ENCODE measurements at places on chromosomes 7 and 10.
A peak's percentile ranks its signal among the peaks of the same experiment; 100 is the strongest.

GRCh38 chr7:88789480-88790064 lies 6.0 kb downstream of the TEX47 start:
- H3K27ac ChIP-seq = no peak overlapping the region

- no peak overlapping the region for H3K4me3 ChIP-seq
- peaks cover 37% of the 10 kb centered on the region for H3K36me3 ChIP-seq
- no peak for DNase-seq
Measured at GRCh38 chr7:6436385-6436685, 11.4 kb downstream of the DAGLB start.

- H3K27ac ChIP-seq = no peak overlapping the region
- H3K4me1 ChIP-seq = no peaks in the 10 kb centered on the region
- peaks cover 65% of the 10 kb centered on the region for H3K36me3 ChIP-seq
- DNase-seq = no peak
- no peak overlapping the region for H3K4me3 ChIP-seq
Measured at GRCh38 chr10:103333934-103334520, 16.9 kb downstream of the PCGF6 start.

DNA sequence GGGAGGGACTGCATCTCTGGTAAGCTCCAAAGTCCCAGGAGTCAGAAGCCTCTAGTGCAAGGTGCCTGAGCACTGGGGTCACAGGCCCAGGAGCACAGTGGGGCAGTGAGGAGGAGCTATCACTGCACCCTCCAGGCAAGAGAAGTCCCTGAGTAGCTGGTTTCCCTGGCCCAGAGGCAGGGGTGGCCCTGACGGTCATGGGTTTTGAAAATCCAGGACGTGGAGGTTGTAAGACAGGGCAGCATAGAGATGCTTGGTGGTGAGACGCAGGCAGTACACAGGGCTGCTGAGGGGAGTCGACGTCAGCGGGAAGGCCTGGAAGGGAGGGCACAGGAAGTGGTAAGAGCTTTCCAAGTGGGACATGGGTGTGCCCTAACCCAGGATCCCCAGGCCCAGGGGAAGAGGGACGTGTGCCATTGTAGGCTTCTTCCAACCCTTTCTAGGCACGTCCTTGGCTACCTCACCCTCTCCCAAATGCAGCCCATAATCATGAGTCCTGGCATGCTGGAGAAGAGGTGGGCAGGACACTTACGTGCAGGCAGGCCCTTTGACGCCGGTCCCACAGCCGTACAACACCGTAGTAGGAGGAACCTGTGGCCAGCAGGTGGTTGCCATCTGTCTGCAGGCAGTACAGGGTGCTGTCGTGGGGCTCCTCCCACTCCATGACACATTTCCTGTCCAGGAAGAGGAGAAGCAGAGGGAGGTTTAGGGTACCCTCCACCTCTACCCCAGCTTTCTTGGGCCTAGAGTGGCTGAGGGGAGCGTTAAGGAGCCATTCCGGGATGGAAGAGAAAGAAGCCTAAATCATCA lies 23.2 kb downstream of the DPCD start:
- no peak for DNase-seq
- H3K4me1 ChIP-seq = peaks cover 69% of the 10 kb centered on the region
- H3K4me3 ChIP-seq = no peak overlapping the region
- no peaks in the 10 kb centered on the region for H3K27me3 ChIP-seq

- peaks cover 42% of the 10 kb centered on the region for H3K4me1 ChIP-seq
- no peaks in the 10 kb centered on the region for H3K27me3 ChIP-seq
- H3K36me3 ChIP-seq = peaks cover 57% of the 10 kb centered on the region
- no peak for DNase-seq
- peak overlapping the region; percentile 32 for H3K4me3 ChIP-seq
- H3K27ac ChIP-seq = peak overlapping the region; percentile 99
Measured at GRCh38 chr10:62083412-62084267, 182.1 kb downstream of the ARID5B start.

GRCh38 chr10:77915319-77916105 lies 11.0 kb downstream of the DLG5 start:
- H3K27me3 ChIP-seq = no peaks in the 10 kb centered on the region
- H3K4me3 ChIP-seq = no peak overlapping the region
- no peak for DNase-seq
- H3K4me1 ChIP-seq = peaks cover 49% of the 10 kb centered on the region
- H3K27ac ChIP-seq = no peak overlapping the region

GRCh38 chr10:21315645-21316220 lies 209.7 kb downstream of the SKIDA1 start:
- H3K27me3 ChIP-seq = peaks cover 8% of the 10 kb centered on the region
- H3K27ac ChIP-seq = peak overlapping the region; percentile 98
- peak; percentile 62 for DNase-seq
- peak overlapping the region; percentile 74 for H3K4me3 ChIP-seq

GRCh38 chr7:80540836-80541235 lies 29.0 kb upstream of the GNAT3 start:
- no peak overlapping the region for H3K4me3 ChIP-seq
- H3K27ac ChIP-seq = no peak overlapping the region
- H3K4me1 ChIP-seq = no peaks in the 10 kb centered on the region
- DNase-seq = no peak

- no peak for DNase-seq
- peaks cover 29% of the 10 kb centered on the region for H3K36me3 ChIP-seq
- peak overlapping the region; percentile 29 for H3K27ac ChIP-seq
- no peak overlapping the region for H3K4me3 ChIP-seq
- peaks cover 54% of the 10 kb centered on the region for H3K4me1 ChIP-seq
- no peaks in the 10 kb centered on the region for H3K27me3 ChIP-seq
Measured at GRCh38 chr10:69490876-69491275, 39.6 kb downstream of the TSPAN15 start.

DNA sequence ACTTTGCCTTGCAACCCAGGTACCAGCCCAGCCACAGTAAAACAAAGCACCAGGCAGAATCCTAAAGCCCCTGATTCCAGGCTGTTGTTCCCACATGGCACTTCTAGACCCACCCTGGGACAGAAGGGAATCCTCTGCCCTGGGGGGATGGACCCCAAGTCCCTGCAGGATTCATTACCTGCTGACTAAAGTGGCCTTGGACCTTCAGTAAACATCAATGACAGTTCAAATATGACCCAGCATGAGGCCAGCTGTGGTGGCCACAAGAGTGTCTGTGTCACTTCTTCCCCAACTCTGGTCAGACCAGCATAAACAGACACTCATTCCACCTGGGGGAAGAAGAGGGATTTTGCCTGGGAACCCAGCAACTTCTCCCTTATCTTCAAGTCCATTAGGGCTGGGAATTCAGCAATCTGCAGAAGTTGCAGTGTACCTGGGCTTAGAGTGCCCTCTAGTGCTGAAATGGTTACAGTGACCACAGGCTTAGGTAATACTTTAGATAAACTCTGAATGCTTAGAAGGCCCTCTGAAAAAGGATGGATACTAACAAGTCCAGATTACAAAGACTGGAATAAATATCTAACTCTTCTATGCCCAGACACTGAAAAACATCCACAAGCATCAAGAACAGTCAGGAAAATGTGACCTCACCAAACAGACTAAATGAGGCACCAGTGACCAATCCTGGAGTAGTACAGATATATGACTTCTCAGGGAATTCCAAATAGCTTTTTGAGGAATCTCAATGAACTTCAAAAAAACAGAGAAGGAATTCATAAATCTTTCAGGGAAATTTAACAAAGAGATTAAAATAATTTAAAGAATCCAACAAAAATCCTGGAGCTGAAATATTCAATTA lies 108.5 kb upstream of the TMEM168 start:
- peaks cover 81% of the 10 kb centered on the region for H3K36me3 ChIP-seq
- H3K27ac ChIP-seq = no peak overlapping the region

DNA sequence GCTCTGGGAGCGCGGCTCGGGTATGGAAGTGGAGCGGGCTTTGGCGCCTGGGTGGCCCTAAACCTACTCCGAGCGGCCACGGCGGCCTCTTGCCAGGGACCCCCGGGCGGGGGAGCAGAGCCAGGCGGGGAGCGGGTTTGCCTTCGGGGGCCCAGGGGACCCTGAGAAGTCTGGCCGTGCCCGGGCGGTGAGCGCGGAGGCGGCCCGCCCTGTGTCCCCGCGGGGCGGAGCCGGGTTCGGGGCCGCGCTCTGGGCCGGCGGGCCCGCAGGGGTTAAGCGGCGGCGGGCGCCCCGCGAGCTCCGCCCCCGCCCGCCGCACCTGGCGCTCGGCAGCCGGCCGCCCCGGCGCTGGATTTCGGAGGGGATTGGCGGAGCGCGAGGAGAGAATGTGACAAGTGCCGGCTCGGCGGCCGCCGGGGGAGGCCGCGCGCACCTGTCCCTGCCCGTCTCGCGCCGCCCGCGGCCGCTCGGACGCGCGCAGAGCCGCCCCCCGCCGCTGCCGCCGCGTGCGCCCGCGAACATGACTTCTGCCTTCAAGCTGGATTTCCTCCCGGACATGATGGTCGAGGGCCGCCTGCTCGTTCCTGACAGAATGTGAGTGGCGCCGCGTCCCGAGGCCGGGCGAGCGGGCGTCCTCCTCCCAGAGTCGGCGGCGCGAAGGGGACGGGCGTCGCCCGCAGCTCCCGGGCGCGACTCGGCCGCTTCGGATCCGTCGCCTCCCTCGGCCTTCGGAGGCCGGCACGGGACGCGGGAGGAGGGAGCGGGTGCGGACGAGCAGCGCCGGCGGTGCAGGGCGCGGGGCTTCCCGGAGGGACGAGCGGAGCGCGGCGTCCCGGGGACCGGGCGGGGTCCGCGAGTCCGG lies at the start of gene CELF2:
TSS of gene CELF2 (plus strand) at position 303 of the 862 bp plus-strand sequence. CDS start at position 521, 218 bp downstream.
- H3K4me3 ChIP-seq = peak within 1 kb of the TSS; percentile 85
- no peak within 1 kb of the TSS for H3K27ac ChIP-seq
- peaks cover 47% of the 10 kb centered on the region for H3K4me1 ChIP-seq
- peak; percentile 77 for DNase-seq

GRCh38 chr7:47483604-47484273 lies 98.2 kb downstream of the TNS3 start:
- peaks cover 3% of the 10 kb centered on the region for H3K27me3 ChIP-seq
- no peak for DNase-seq
- peaks cover 26% of the 10 kb centered on the region for H3K36me3 ChIP-seq
